ENCODE measurements at places on chromosomes 2 and 18.

DNA sequence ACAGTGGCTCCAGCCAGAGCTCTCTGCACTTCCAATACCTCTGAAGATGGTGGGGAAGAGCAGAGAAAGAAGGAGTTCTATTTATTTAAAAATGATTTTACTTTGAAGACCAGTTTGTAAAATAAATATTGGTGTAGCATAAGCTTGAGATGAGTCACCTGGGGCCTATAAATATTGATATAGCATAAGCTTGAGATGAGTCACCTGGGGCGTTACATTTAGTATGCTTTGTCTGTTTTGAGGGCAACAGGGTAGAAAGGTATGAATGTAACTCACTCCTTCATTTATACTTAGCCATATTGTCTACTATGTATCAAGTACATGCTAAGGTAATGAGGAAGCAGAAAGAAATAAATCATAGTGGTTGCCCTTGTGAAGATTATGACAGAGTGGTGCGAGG lies 7.7 kb upstream of the SULT1C4 start:
- DNase-seq = no peak

DNA sequence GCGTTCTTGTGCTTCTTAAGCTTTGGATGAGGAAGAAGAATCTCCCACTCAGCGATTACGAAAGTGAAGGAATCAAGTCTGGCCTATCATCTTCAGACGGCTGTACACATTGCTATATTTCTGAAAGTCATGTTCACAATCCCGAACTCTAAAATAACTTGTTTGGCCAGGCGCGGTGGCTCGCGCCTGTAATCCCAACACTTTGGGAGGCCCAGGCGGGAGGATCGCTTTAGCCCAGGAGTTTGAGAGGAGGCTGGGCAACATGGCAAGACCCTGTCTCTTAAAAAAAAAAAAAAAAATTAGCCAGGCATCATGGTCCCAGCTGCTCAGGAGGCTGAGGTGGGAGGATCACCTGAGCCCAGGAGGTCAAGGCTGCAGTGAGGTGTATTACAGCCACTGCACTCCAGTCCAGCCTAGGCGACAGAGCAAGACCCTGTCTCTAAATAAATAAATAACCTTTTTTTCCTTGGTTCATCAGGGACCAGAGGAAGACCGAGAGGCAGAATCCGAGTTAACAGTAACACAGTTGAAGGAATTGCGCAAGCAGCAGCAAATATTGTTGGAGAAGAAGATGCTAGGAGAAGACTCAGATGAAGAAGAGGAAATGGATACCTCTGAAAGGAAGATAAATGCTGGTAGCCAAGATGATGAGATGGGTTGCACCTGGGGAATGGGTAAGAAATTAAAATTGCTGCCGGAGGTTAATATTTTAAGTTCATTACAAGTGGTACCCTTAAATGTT lies 1.1 kb downstream of the SLC4A1AP start:
- DNase-seq = no peak

GRCh38 chr18:12586956-12587355 lies 71.0 kb downstream of the SPIRE1 start:
- DNase-seq = no peak

DNA sequence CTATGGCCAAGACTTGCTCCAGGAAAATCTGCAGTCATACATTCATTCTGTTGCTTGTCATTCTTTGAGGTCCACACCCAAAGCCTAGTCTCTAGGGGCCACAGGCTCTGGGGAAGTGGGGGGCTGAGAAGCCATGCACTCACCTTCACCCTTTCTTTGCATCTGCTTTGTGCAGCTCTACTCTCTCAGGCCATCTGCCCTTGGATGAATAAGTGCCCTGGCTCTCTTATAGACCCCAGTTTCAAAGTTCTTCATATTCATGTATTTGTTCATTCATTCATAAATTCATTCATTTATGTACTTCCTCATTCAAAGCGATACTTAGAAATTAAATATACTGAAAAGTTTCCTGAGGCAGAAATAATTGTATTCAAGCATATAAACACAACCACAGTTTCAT lies 130.3 kb upstream of the FAM98A start:
- no peak for DNase-seq

DNA sequence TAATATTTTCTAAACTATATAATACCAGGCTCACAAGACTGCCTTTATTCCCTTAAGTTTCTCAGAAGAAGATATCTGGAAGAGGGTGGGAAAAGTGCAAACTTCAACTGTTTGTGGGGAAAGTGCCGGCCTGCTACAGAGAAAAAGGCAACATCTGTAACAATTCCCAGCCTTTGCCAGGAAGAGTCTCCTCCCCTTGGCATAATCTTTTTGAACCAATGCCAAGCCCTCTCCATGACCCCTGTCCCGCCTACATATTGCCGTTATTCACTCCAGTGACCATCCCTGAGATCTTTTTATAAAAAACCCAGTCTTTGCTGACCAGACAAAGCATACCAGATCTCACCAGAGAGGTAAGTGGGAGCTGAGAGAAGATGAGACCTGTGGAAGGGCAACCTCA lies at the start of gene REG3G:
Gene REG3G, plus strand, starts transcription at position 282 of the 400 bp plus-strand sequence. CDS start 392 bp downstream, outside the sequence.
- DNase-seq = no peak

- DNase-seq = no peak
Measured at GRCh38 chr2:55361465-55362189, 58.0 kb downstream of the CCDC88A start.

- DNase-seq = no peak
Measured at GRCh38 chr2:44778221-44778654, 163.3 kb upstream of the SIX3 start.

- no peak for DNase-seq
Measured at GRCh38 chr18:54358495-54359040, 862 bp downstream of the C18orf54 start.

DNA sequence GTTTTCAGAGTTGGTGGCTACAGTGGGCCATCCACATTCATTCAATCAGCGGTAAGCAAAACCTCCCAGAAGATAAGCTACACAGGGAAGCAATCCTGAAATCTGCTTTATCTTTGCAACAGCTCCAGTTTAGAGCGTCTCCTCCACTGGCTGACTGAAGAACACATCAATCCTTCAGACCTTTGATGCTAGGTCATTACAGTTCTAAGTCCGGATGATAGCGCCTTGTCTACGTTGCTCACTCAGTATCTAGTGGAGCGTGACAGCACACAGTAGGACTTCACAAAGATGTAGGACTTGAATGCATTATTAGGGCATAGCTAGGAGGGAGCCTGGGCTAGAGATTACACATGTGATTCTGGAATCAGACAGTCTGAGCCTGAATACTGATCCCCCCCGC lies 5.0 kb downstream of the COLEC12 start:
- no peak for DNase-seq

- DNase-seq = no peak
Measured at GRCh38 chr18:11791131-11791530, 60.1 kb upstream of the CHMP1B start.

- no peak for DNase-seq
Measured at GRCh38 chr2:196287523-196287922, 116.1 kb upstream of the STK17B start.

DNA sequence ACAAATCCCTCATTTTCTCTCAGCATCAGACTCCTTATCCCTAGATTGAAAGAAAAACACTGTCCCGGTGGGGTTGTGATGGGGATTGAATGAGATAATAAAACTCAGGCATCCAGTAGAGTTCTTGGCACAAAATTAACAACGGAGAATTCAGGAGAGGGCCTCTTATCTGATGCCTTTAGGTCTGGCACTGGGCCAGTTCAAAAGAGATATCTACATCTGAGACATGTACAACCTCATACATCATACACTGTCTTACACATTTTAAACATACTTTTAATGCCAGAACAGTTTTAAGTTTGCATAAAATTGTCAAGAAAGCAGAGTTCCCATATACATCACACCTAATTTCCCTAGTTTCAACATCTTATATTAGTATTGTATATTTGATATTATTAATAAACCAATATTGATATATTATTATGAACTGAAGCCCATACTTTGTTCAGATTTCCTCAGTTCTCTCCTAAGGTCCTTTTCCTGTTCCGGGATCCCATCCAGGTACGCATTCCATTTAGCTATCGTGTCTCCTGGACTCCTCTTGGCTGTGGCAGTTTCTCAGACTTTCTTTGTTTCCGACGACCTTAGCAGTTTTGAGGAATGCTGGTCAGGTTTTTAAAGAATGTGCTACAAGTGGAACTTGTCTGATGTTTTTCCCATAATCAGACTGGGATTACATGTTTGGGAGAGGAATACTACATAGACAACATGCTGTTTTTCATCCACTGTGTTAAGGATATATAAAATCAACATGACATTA lies 27.8 kb downstream of the NXPH2 start:
- DNase-seq = no peak

DNA sequence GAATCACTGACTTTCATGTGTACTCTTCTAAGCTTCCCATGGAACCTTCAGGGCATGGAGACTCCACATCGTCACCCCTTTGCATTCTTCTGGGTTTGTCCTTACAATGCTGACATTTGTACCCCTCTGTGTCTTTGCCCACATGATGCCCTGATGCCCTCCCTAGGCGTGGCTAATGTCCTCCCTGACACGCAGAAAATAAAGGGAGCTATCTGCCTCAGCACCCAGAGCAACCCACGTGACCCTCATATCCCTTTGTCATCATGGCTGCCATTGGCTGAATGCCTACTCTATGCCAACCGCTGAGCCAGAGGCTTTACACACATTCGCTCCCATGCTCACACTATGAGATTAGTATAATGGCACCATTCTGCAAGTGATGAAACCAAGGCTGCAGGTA lies 86.4 kb upstream of the KLHL29 start:
- DNase-seq = no peak

GRCh38 chr2:223681125-223681524 lies 79.0 kb upstream of the SCG2 start:
- DNase-seq = no peak

DNA sequence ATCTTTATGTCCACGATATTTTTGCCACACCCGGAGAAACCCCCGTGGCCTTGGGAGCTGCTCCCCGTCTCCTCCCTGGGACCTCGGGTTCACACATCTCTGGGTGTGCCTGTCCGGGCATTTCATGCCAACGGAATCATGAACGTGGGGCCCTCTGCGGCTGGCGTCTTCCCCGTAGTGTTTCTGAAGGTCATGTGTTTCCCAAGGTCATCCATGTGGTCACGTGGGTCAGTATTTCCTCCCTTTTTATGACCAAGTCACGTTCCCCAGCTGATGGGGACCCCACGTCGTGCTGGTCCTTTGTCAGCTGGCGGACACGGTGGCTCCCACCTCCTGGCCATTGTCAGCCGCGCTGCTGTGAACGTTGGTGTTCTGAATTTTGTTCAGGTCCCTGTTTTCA lies 135.7 kb downstream of the NFATC1 start:
- DNase-seq = no peak

DNA sequence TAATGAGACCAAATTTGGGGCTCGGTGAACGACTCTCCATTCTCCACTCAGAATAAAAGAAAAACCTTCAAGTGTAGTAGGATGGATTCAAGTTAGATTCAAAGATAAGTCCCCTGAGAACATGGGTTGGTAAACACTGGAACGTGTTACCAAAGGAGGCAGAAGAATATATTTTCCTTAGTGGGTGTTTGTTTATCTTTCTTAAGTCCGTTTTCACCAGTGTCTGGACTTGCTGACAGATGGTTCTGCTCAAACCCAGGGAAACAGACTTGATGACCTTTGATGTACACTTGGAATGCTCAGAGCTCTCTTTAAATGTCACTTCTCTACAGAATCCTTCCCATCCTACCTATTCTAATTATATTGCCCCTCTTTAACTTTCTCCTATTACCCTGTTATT lies 310.3 kb upstream of the ZNF521 start:
- no peak for DNase-seq

DNA sequence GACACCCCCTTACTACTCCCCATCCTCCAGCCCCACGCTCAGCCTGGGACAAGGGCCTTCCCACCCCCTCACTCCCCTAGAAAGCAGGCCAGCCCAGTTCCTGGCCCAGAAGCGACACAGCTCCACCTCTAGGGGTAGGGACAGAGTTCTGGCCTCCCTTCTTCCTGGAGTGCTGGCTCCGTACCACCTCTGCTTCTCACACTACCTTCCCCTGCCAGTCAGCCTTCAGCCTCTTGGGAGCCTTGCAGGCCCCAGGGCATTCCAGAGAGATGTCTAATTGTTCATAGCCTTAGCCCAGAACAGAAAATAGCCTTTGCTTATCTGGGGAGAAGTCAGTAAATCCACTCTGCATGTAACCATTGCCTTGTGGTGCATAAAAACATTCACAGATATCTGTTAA lies 13.1 kb upstream of the CATIP start:
- DNase-seq = no peak

- no peak for DNase-seq
Measured at GRCh38 chr2:10794876-10795275, 17.7 kb downstream of the PDIA6 start.

DNA sequence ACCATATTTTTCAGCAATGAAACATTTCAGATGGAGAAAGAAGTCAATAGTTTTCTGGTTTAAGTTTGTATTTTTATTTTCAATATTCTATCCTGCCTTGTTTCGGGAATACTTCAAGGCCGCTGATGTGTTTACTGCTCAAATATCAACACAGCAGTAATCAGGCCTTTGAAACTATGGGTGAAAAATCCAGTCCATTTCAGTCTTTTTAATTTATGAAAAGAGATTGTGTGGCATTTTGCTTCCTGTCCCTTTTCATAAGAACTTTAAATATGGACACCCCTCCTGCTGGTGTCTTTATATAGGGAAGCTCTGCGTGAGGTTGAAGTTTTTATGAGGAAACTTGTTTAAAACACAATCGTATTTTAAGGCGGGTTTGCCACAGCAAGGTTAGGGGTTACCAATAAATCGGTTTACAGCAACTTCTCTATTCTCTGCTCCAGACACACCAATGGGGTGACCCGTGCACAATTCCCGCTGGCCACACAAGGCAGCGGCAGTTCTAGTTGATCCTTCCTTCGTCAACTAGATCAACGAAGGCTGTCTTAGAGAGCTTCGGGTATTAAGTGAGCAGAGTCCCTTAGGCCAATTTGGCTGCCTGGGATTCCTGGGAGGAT lies 1.2 kb upstream of the TANC1 start:
- no peak for DNase-seq

DNA sequence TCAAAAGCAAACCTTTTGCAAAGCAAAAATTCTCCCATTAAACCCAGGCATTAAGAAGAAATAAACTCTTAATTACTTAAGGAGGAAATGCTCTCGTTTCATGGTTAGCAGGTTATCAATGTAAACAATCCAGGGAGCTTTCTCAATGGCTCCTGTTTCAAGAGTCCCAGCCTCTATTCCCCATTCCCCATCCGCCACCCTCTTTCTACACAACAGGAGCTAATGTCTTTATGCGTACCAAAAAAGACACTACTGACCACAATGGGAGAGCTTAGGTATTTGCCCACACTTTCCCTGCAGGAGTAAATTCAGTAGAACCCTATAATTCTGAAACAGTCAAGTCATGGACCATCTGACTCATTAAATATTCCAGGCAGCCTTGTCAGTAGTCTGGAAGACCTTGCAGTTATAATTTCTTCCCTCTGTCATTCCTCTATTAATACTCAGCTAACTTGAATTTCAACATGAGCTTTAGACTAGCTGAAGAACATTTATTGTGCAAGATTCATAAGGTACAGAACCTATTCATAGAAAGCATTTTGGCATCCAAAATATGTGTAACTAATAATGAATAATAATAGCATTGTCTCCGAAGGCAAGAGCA lies 48.6 kb downstream of the SLC8A1 start:
- DNase-seq = no peak

GRCh38 chr2:129050101-129050500 lies 731.4 kb upstream of the HS6ST1 start:
- no peak for DNase-seq

All from NCI-H1417 treated with DMSO at 0.1 percent for 48 hours (cell line).